ENCODE measurements at places on chromosomes 11 and 22.

- DNase-seq: no peak
Observed at GRCh38 chr11:12642806-12643428, 31.3 kb upstream of the TEAD1 start.

DNA sequence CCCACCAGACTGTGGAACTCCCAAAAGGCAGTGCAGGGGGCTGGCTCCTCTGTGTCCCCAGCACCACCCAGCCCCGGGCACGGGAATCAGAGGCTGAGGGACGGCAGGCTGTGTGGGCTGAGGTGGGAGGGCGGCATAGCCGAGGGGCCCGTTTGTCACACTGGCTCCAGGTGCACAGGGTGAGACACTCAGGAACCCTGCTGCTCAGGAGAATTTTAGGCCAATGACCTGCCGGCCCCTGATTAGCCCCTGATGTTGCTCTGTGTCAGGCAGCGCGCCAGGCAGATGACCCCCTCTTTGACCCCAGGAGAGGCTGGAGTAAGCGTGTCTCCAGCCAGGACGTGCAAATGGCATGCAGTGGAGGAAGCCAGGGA, 52.7 kb downstream of the RTL6 start:
- no peak for DNase-seq

DNA sequence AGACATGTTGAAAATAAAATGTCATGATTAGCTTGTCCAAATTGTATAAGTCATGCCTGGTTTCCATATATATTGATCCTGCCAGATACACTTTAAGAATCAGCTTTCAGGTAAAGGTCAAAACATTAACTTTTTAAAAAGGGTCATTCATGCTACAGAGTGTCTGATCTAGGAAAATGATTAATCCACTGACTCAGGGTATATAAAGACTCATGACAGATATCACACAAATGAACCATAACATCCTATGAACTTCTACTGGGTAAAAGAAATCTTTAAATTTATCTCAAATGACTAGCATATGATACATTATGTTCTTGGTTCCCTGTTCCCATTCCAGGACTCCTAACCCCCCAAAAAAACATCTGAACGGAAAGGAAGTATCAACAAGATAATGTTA, 11.7 kb downstream of the MRTFA start:
- DNase-seq: no peak

DNA sequence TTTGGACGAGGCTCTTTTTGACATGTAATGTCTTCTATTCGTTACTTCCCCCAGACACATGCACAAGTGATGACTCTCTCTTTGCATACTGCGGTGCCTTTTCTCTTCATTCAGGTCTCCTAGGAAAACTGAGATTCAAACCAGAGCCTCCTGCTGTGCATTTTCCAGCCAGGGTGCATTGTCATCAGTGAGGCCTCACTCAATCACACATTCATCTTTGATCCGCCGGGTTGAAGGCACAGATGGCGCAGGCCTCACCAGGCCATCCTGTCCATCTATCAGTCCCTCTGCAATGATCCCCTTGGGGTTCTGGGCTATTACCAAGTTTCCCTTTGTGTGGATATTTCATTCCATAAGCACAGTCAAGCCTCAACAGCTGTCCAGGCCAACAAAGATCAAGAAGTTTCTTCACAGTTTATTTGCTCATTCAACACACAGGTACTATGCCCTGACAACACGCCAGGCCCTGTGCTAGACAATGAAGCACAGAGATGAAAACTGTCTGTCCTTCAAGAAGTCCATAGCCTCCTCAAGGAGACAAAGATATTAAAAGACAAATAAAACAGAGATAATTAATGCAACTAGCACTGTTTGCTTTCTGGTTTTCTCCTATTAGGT, 107.8 kb downstream of the LARGE1 start:
- no peak for DNase-seq

DNA sequence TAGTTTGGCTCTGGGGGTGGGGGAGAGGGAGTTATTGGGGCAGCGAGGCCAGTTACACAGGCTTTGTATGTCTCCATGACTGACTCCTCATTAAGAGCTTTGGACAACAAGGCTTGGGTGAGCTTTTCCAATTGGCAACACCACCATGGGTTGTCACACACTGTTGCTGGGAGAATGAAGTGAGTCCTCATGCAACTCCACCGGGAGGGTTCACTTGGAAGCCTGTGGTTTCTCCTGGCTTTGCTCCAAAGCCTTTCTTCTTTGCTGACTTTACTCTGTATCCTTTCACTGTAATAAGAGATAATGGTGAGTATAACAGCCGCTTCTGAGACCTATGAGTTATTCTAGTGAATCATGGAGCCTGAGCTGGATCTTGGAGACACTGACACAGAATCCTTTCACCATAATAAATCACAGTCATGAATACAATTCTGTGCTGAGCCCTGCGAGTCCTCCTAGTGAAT, 24.9 kb downstream of the EIF3F start:
- no peak for DNase-seq

DNA sequence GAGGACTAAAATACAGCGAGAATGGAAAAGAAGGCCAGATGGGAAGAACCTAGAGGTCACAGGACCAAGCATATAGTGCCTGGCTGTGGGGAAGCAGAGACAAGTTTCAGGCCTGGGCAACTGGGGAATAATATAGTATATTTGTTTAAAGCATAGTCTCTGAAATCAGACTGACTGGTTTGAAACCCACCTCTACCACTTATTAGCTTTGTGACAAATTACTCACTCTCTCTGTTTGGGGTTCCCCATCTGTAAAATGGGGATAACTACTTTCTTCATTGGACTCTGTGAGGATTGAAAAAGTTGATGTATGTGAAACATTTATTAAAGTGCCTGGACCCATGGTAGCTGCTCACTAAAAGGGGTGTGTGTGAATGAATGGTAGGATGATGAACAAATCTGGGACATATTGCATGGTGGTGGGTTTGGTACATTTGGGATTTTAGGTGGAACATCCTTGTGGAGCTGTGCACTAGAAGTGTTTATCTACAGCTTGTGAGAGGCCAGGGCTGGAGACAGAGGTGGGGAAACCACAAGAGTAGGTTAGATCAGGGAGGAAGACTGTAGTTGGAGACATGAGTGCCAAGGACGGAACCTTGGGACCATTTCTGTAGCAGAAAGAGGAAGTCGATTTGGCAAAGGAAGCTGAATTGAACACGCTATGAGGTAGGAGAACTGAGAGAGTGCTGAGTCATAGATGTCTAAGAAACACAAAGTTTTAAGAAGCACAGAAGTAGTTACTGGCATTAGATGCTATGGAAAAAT, 52.6 kb downstream of the SWAP70 start:
- DNase-seq: no peak

DNA sequence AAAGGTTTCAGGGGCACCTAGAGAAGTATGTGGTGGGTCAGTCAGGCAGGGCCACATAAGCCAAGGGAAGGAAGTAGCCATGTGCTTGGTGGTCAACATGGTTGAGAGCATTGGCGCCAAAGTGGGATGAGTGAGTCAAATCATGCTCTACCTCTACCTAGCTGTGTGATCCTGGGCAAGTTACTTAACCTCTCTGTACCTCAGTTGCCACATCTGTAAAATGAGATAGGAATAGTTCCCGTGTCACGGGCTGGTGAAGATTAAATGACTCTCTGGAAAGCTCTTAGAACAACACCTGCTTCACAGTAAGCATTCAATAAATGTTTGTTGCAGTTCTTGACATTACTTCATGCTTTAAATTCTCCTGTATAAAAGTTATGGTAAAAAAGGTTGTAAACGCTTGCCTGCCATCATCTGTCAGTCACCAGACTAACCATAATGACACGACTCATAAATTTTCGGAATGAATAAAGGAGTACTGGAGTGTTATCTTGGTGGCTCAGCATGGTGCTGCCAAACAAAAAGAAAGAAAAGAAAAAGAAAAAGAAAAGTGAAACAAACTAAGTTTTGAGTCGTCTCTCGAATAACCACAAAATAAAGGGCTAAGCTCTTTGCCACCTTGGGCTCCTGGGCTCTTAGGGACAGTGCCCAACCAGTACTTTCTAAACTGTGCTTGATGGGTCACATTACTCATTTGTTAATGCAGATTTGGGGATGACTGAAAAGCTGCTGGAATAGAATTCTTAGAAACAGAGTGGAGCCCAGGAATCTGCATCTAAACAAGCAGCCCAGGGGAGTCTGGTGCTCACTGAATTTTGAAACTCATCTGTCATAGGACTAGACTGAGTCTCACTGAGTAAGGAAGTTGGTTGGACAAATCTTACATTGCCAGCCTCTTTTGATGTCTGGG, 107.6 kb downstream of the LDLRAD3 start:
- DNase-seq: no peak

GRCh38 chr11:91366816-91367215, 857.8 kb upstream of the FAT3 start:
- no peak for DNase-seq

Data from heart right ventricle (tissue), 16 donors.